ENCODE measurements at places on chromosomes 2 and 18.

DNA sequence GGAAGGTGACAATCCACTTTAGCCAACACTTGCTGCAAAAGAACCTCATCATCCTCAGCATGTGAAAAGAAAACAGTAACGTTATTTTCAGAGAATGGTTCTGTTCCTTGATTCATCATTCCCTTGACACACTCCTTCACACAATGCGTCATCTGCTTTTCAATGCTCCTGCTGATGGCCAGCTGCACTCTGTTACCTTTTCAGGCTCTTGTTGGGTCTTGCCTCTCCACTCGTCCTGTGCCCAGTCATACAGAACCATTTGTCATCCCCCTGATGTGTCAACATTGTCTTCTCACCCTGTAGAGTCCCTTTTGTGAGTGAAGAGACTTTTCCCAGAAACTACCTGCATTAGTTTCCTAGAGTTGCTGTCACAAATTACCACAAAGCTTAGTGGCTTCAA is 12.2 kb upstream of the DTNA start:
- DNase-seq = no peak

GRCh38 chr2:135494503-135494902 is 36.5 kb downstream of the ZRANB3 start:
- DNase-seq = no peak

DNA sequence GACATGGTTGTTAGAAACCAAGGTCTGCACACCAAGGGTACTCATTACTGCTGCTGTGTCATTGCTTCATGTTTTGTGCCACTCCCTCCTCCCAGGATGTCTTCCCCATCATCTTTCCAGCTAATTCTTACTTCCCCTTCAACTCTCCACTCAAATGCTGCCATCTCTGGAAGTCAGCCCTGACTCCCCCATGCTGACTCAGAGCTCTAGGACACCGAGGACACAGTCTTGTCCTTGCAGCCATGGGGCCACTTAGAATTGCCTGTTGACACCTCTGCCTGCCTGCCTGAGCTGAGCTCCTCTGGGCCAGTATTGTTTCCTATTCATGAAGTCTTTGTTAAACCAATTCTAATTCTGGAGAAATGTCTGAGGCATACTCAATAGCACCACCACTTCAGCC is 100.2 kb downstream of the GYPC start:
- no peak for DNase-seq

DNA sequence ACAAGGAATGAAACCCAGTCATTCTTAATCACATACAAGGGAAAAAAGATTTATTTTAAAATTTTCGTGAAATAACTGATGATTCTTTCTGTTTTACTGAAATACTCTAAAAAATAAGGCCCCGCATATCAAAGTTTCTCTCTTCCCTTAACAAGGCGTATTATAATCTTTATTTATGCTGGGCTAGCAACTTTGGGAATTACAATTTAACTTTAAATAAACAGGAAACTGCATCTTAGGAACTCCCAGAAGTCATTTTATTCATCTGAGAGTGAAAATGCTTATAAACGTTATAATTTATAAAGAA is 166.7 kb downstream of the TCF4 start:
- no peak for DNase-seq

DNA sequence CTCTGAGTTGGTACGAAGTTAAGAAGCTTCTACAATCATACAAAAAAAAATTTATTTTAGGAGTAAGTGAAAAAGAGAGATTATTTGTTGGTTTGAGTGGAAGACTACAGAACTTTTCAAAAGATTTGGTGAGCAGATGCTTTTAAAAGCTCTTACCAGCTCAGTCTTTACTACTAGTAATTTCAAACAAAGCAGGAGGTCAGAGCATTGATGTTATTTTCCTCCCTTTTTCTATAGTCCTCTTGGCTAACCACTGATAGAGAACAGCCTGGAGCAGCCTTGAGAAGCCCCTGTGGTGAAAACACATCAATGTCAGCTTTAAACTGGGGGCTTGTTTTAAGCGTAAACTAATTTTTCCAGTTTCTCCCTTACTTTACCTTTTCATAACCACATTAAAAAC is 559.3 kb upstream of the CDH2 start:
- no peak for DNase-seq

DNA sequence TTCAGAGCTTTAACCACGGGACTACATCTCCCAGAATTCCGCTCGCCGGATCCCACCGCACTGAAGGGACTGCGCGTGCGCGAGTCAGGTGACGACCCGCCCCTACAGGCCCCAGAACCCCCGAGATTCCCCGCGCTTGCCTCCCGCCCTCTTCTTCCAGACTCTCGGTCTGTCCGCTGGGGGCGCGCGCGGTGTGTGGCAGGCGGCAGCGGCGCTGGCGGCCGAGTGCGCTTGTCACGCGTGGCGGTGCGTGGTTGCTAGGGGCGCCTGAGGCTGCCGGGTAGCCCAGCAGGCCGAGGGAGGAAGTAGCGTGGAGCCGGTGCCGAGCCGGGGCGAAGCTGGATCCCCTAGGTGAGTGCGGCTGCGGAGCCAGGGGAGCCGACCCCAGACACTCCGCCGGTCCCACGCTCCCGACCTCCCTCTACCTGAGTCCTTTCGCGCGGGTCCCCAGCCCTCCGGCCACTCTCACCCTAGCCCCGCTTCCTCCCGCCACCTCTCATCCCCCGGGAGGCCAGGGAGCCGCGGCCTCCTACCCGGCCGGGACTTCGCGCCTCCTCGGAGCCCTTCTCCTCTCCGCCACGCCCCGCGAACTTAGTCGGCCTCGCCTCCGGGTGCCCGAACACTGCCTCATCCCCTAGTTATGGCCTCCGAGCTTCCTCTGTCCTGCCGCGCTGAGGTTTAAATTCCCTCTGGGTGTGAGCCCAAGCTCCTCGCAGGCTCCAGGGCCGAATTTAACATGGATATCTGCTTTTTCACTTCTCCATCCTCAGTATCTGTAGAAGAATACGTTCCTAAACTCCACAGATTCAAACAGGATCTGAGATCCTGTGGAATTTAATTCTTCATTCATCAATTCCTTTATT is at the start of gene TTLL4:
Gene TTLL4 (plus strand): TSS at position 149 of the 863 bp plus-strand sequence. CDS start 26,842 bp downstream, outside the sequence.
- peak; percentile 97 for DNase-seq

DNA sequence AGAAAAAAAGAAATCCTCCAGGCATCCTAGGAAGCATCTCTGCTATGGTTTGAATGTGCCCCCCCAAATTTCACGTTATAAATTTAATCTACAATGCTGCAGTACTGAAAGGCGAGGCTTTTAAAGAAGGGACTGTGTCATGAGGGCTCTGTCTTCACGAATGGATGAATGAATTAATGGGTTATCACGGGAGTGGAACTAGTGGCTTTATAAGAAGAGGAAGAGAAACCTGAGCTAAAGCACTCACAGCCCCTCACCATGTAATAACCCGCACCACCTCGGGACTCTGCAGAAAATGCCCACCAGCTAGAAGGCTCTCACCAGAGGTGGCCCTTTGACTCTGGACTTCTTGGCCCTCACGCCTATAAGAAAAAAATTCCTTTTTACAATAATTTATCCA is 27.6 kb downstream of the RNU4ATAC start:
- DNase-seq = no peak

GRCh38 chr2:143684551-143685320 is 555.5 kb downstream of the ARHGAP15 start:
- no peak for DNase-seq

- DNase-seq = no peak
These were observed 539.1 kb upstream of the LRRTM4 start for GRCh38 chr2:78061301-78061700.

DNA sequence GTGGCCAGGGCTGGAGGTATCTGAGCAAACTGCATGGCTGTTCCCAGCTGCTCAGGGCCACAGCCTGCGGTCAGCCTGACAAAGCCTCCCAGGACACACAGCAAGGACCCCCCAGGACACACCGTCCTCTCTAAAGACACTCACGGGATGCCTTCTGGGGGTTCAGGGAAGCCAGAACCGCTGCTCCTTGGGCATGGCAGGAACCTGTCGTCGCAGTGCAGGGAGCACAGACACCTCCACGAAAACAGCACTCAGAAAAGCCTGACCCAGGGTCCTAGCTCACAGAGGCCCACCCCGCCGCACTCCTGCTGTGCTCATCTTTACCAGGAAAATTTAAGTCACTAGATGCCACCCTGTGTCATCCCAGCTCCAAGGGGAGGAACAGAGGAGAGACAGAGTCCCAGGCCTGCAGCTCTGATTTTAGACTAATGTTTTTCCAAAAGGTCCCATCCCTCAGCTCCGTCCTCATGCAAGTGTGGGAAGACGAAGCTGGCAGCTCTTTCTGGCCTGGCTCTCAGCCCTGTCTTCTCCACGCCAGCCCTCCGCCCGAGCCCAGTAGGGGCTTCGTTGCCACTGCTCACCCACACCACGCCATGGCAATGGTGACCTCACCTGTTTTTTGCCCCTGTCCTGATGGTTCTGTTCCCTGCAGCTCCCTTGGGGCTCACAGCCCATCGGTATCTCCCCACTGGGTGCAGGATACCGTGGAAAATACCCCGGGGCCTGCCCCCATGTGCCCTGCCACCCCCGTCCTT is 23.9 kb upstream of the SLC66A3 start:
- no peak for DNase-seq

GRCh38 chr2:237600205-237600846 is 9.8 kb upstream of the RAB17 start:
- no peak for DNase-seq

GRCh38 chr2:69311024-69311416 is 76.0 kb downstream of the GFPT1 start:
- no peak for DNase-seq
